Thoracic aorta (tissue), 2 donors: ENCODE measurements at places on chromosomes 2 and 18. TPM values are rescaled to one million over a fixed set of nuclear protein-coding genes. Genes with fewer than 3 reads are reported as not detected.

Gene ANKRD53
- total RNA-seq: 4.6 TPM

Gene ANKRD30BL
- total RNA-seq: not detected

Gene GPR35
- total RNA-seq: 3.4 TPM

Gene SCYGR2
- not detected for total RNA-seq

Gene C2orf81
- 1.9 TPM for total RNA-seq

Gene CDK15
- total RNA-seq: 8.3 TPM

Gene SMIM21
- total RNA-seq: not detected

Gene TWSG1
- 130 TPM for total RNA-seq

Gene SERPINB5
- total RNA-seq: 0.63 TPM

GRCh38 chr2:86750240-86750839, 30.2 kb downstream of the RMND5A start:
- no peak for DNase-seq
- H3K27me3 ChIP-seq: no peaks in the 10 kb centered on the region
- no peaks in the 10 kb centered on the region for H3K4me1 ChIP-seq

DNA sequence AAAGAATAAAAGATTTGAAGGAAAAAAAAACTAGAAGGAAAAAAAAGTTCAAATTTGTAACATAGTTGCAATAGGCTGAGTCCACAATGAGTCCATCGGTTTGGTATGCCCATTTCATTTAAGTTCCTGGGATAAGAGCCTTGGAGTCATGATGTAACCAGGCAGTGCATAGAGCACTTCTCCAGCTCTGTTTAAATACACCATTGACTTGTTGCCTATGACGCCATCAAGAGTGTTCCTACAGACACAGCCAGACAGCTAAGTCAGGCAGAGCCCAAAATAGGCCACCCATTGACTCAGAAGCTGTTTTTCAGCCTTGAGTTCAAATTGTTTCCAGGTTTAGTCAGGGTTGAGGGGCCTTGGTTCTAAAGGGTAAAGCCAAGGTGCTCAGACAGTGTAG, 44.9 kb downstream of the SOCS6 start:
- no peak overlapping the region for H3K4me3 ChIP-seq
- H3K27ac ChIP-seq: no peak overlapping the region
- no peaks in the 10 kb centered on the region for H3K27me3 ChIP-seq
- H3K36me3 ChIP-seq: no peaks in the 10 kb centered on the region

DNA sequence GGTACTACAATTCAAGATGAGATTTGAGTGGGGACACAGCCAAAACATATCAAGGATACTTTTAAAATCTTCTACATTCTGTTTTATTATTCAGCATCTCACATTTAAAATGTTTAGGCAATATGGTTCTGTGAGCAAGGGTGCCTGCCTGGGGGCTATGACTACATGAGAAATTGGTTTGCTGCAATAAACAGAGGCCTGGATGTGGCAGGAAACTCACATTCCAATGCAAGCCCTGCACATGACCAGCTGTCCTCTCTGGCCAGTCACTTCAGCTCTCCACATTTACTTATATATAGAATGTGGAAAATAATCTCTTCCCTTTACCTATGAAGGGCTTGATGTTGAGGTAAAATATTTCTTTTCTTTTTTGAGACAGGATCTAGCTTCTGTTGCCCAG, 193.4 kb downstream of the LRRTM1 start:
- no peaks in the 10 kb centered on the region for H3K36me3 ChIP-seq
- H3K4me3 ChIP-seq: no peak overlapping the region
- no peak for DNase-seq
- H3K4me1 ChIP-seq: no peaks in the 10 kb centered on the region

DNA sequence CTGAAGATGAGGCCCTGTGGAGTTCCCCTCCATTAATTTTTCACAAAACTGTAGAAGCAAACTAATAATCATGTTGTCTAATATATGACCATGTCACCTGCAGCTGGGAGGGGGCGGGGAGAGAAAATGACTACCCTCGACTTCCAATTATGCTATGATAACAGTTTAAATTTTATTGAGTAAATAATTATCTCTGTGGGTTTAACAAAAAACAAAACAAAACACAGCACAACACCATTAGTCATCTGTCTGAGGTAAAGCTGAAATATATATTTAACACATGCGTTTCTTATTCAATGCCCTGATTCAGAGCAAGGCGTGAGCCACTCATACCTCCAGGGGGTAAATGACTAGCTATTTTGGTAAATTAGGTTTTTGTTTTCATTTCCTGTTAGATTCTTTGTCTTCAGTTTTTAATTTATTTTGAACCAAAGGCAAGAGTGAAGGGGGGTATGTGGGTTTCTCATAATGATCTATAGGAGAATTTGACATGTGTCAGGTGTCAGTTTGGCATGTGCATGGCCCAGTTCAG, 77.4 kb upstream of the ZCCHC2 start:
- no peak overlapping the region for H3K4me3 ChIP-seq
- H3K27me3 ChIP-seq: no peaks in the 10 kb centered on the region
- no peaks in the 10 kb centered on the region for H3K36me3 ChIP-seq
- no peak overlapping the region for H3K27ac ChIP-seq

DNA sequence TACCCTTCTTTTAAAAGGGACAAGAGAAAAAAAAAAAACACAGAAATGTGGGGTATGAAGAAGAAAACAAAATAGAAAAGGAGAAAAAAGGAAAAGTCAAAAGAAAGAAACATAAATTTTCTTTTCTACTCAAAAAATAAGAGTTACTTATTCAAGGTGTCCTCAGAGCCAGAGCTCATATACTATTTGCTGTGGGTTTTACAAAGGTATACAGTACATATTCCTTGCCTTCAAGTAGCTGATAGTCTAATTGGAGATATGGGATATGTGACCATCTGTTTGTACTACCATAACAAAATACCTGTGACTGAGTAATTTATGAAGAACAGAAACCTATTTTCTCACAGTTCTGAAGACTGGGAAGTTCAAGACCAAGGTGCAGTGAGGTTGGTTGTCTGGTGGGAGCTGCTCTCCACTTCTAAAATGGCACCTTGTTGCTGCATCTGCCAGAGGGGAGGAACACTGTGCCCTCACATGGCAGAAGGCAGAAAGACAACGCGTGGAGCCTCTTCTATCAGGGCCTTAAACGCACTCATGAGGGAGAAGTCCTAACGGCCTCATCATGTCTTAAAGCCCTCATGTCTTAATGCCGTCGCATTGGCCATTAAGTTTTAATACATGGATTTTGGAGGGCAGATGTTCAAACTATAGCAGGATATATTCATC, 33.9 kb downstream of the NBAS start:
- peaks cover 17% of the 10 kb centered on the region for H3K36me3 ChIP-seq
- no peaks in the 10 kb centered on the region for H3K4me1 ChIP-seq
- H3K4me3 ChIP-seq: no peak overlapping the region
- no peak for DNase-seq

- H3K36me3 ChIP-seq: no peaks in the 10 kb centered on the region
- H3K4me1 ChIP-seq: peaks cover 4% of the 10 kb centered on the region
- DNase-seq: no peak
- H3K27ac ChIP-seq: no peak overlapping the region
Observed at GRCh38 chr2:177362499-177362898, 30.1 kb upstream of the AGPS start.

DNA sequence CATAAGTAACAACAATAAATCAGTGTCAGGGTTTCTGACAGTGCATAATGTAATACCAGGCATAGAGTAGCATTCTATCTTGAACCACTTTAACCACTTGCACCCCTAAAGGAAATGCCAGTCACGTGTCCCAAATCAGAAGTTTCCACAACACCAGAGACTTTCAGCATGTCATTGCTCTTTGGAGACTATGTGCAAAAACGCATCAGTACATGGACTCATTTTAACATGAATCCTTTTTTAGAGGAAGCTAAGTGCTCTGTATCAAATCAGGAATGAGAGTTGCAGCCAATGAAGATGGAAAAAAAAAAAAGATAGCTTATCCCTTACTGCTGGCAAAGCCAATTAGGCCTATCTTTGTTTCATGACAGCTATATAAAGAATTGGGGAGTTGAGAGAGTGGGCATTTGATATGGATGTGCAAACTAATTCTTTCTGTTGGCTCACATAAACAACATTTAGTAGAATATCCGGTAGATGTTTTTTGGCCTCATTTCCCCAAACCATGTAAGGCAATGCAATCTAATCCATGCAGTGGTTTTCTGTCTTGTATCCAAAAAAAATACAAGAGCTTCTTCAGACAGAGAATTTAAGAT, 353.1 kb downstream of the IRS1 start:
- H3K36me3 ChIP-seq: no peaks in the 10 kb centered on the region
- no peak overlapping the region for H3K4me3 ChIP-seq
- H3K27me3 ChIP-seq: no peaks in the 10 kb centered on the region
- no peak for DNase-seq

DNA sequence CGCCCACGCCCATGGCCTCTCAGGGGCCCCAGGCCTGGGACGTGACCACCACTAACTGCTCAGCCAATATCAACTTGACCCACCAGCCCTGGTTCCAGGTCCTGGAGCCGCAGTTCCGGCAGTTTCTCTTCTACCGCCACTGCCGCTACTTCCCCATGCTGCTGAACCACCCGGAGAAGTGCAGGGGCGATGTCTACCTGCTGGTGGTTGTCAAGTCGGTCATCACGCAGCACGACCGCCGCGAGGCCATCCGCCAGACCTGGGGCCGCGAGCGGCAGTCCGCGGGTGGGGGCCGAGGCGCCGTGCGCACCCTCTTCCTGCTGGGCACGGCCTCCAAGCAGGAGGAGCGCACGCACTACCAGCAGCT, 2.4 kb downstream of the B3GNT7 start:
- peaks cover 10% of the 10 kb centered on the region for H3K36me3 ChIP-seq
- no peaks in the 10 kb centered on the region for H3K27me3 ChIP-seq

DNA sequence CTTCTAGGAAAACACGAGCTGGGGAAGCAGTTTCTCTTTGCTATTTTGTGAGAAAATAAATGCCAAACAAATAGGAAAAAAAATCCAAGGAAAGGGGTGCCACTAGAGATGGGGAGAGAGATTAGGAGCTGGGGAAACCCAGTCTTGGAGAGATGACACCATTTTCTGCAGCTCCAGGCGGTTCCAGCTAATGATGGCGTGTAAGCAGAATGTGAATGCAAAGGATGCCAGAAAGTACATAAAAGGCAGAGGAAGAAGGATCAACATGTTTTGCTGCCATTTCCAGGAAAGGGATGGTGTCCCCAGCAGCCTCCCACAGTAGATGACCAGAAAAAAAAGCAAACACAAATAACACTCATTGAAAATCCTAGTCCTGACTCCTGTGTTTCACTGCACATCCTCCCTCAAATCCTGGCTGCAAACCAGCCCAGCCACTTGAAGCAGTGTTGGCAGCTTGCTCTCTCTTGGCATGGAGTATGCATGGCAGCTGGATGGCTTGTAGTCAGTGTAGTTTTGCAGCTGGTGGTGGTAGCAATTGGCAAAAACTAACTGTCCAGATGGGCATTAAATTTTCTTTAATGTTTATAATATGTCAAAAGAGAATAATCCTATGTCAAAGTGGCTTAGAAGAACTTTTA, 93.6 kb downstream of the FTCDNL1 start:
- H3K4me1 ChIP-seq: no peaks in the 10 kb centered on the region
- no peak overlapping the region for H3K4me3 ChIP-seq
- no peak overlapping the region for H3K27ac ChIP-seq

GRCh38 chr2:169109502-169110409, 40.4 kb downstream of the DHRS9 start:
- no peaks in the 10 kb centered on the region for H3K36me3 ChIP-seq
- H3K27ac ChIP-seq: no peak overlapping the region
- H3K4me1 ChIP-seq: no peaks in the 10 kb centered on the region
- no peaks in the 10 kb centered on the region for H3K27me3 ChIP-seq

DNA sequence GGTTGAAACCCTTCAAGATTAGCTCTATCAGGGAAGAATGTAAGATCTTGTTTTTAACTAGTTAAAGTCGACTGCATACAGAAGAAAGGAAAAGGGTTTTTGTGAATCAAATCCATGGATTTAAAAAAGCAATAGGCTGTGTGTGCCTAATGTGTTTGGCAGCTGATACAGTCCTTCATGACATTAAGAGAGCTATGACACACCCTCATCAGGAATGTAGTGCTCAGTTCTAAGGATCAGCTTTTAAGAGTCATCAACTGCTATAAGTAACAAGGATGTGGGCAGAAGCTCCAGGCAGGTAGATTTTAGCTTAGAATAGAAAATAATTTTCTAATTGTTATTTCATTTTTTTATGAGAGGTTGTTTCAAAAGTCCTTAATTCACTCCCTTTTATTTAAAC, 52.9 kb downstream of the PPP1R1C start:
- no peaks in the 10 kb centered on the region for H3K4me1 ChIP-seq
- no peaks in the 10 kb centered on the region for H3K27me3 ChIP-seq
- no peak for DNase-seq
- no peaks in the 10 kb centered on the region for H3K36me3 ChIP-seq
- no peak overlapping the region for H3K27ac ChIP-seq

GRCh38 chr18:31049189-31049588, 6.6 kb upstream of the DSC3 start:
- no peak for DNase-seq
- H3K27me3 ChIP-seq: no peaks in the 10 kb centered on the region
- H3K4me3 ChIP-seq: no peak overlapping the region

- no peak overlapping the region for H3K27ac ChIP-seq
- DNase-seq: no peak
- H3K36me3 ChIP-seq: no peaks in the 10 kb centered on the region
- no peak overlapping the region for H3K4me3 ChIP-seq
- peaks cover 9% of the 10 kb centered on the region for H3K4me1 ChIP-seq
Observed at GRCh38 chr18:37440206-37440605, 125.4 kb downstream of the CELF4 start.

DNA sequence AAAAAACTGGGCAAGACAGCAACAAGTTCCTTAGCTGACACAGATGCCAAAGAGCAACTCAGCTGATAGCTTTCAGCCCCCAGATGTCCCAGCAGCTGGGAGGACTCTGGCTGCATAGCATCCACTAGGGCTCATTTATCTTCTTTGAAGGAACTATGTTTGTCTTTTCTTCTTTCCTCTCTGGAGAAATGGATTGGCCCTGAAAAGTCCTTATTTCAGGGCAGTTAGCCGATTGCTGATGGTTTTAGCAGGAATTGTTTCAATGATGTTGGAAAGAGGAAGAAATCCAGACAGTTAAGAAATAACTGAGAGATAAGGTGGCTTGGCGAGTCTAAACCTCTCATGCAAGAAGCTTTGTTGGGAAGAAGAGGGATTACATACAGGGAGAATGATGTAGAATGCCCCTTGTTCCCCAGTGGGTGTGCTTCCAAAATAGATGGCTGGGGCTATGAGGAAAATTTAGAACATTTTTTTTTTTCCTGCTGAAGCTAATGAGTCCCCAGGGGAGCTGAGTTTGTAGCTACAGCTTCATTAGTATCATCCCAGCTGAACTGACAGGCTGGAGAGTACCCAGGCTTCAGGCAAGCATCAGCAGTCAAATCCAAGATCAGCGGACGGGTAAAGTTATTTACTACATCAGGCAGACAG, 33.6 kb upstream of the SERPINE2 start:
- H3K4me1 ChIP-seq: no peaks in the 10 kb centered on the region
- H3K4me3 ChIP-seq: no peak overlapping the region
- no peak overlapping the region for H3K27ac ChIP-seq
- DNase-seq: no peak
- no peaks in the 10 kb centered on the region for H3K27me3 ChIP-seq
- no peaks in the 10 kb centered on the region for H3K36me3 ChIP-seq

DNA sequence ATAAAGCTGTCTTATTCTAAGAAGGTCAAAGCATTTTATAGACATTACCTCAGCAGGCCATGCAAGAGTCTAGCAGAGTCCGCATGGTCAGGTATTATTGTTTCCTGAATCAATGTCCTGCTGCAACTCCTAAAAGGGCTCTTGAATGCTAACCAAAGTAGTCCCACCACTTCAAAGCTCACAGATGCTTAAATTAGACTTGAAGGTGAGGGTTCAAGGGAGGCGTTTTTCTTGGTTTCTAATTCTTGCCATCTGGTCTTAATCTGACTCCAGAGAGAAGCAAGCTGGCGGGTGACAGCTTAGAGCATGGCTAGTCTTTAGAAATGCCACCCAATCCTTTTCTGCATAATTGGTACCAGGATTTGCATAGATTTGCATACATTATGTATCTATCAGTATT, 226.3 kb downstream of the MREG start:
- H3K4me3 ChIP-seq: no peak overlapping the region
- H3K4me1 ChIP-seq: no peaks in the 10 kb centered on the region
- no peak for DNase-seq
- no peak overlapping the region for H3K27ac ChIP-seq
- H3K27me3 ChIP-seq: no peaks in the 10 kb centered on the region
